ENCODE measurements at places on chromosomes 5 and 9.

GRCh38 chr5:107301999-107302398 lies 368.7 kb downstream of the EFNA5 start:
- peak; percentile 19 for DNase-seq

DNA sequence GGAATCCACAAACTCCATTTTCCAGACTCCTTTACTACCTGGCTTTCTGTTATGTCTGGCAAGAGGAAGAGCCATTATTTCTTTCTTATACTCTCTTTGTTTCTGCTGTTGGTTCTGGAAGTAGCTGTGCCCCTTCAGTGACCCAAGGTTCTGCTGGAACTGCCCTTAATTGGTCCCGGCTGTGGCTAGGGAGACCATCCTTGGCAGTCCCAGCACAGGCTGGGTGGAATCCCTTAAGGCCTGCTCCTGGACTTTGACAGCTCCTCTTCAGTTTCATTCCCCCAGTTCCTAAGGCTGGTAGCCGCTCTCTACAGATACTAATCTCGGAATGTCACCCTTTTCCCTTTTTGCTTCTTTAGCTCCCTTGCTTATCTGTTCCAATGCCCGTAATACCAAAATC lies 81.9 kb upstream of the GLIS3 start:
- DNase-seq: no peak

DNA sequence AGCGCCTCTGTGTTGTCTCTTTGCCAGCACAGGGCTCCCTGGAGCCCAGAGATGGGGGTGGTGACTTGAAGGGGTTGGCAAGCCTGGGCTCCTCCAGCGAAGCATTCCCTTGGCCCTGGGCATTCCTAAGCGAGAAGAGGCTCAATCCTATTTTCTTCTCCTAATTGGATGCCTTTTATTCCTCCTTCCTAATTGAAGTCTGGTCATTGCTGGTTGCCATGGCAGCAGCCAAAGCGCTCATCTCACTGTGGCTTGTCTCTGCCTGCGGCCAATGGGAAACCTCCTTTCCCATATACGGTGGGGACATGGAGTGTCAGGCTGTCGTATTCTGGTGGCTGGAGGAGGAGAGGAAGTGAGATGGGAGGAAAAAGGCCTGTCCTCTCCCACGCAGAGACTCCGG lies 52.3 kb upstream of the RARS1 start:
- no peak for DNase-seq

GRCh38 chr5:178383919-178384815 lies 151.6 kb upstream of the PHYKPL start:
- DNase-seq: peak; percentile 13

DNA sequence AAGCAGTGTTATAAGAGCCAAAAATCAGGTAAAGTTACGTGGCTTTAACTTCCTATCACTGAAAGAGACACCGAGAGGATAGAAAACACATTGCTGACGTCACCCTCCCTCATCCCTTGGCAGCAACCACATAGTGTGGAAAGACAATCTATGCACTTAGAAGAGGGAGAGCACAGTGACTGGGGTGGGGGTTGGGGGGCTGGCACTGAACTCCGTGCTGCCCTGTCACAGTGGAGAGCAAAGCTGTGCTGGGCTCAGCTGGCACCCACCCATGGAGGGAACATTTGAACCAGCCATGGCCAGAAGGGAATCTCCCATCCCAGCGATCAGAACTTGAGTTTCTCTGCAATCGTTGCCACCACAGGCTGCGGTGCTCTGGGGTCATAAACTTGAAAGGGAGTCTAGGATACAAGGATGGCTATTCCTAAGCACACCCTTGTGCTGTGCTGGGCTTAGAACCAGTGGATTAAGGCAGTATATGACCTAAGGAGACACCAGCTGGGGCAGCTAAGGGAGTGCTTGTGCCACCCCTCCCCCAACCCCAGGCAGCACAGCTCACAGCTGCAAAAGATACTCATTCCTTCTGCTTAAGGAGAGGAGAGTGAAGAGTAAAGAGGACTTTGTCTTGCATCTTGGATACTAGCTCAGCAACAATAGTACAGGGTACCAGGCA lies 73.4 kb downstream of the KIAA0825 start:
- DNase-seq: no peak

Data from CD14-positive monocyte (primary cell).